Activated T-helper 2 cell treated with anti-CD3 and anti-CD28 coated beads, Interferon-gamma antibody, Interleukin-2, Interleukin-4, amounts not matched to agents 10 μg/mL and 5 μg/mL and 100 μg/mL, durations not matched to agents 14 hours and 24 hours and 36 hours (primary cell): ENCODE measurements at places on chromosomes 11 and 22. TPM values are rescaled to one million over a fixed set of nuclear protein-coding genes. Genes with fewer than 3 reads are reported as not detected.

CTSF gene
- total RNA-seq = 0.73 and 0.85 TPM in 2 replicates

DNA sequence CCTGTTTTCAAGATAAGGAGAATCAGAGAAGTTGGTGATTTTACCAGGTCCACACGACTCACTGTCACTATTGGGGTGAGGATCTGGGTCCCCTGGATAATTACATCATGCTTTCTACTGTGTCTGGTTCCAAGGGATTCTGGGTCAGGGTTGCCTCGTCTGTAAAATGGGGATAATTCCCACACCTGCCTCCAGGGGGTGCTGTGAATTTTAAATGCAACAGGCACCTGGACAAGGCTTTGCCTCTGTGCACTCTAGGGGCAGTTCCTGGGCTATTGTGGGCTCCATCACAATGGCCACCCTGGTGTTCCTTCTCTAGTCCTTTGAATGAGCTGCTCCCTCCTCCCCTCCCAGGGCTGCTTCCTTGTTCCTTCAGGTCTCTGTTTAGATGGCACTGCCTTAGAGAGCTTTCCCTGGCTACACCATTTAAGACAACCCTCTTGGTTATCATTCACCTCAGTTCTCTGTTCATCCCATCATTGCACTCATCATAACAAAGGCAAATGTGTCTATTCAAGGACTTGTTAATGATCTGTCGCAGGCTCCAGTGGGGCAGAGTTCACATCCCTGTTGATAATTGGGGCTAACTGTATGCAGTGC is 178.6 kb downstream of the MIAT start:
- peak; percentile 22 for DNase-seq

GRCh38 chr11:46393231-46393616 is 1.6 kb upstream of the CHRM4 start:
- DNase-seq = no peak

DNA sequence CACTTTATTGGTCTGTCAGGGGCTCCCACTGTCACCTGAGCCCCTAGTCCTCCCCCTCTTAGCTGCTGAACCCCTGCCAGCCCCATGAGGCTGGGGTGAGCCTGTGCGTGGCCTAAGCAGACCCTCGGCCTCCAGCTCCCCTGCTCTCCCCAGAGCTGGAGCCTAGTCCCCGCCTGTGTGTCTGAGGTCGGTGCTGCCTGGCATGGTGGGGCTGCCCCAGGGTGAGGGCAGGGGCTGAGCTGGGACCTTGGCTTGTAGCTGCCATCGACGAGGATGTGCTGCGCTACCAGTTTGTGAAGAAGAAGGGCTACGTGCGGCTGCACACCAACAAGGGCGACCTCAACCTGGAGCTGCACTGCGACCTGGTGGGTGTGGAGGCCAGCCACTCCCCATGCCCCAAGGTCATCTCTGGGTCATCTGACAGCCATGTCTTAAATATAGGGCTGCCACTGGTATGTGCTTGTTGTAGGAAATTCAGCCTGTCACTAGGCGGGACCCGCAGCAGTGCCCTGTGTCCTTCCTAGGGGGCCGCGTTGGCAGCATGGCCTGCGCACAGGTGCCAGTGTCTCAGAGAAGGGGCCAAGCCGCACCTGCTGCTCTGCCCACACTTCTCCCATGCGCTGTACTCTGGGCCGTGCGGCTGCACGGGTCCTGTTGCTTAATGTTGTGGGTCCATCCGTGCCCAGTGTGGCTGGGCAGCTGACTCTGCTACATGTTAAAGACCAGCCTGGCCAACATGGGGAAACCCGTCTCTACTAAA is 21.0 kb downstream of the PPIL2 start:
- no peak for DNase-seq

DNA sequence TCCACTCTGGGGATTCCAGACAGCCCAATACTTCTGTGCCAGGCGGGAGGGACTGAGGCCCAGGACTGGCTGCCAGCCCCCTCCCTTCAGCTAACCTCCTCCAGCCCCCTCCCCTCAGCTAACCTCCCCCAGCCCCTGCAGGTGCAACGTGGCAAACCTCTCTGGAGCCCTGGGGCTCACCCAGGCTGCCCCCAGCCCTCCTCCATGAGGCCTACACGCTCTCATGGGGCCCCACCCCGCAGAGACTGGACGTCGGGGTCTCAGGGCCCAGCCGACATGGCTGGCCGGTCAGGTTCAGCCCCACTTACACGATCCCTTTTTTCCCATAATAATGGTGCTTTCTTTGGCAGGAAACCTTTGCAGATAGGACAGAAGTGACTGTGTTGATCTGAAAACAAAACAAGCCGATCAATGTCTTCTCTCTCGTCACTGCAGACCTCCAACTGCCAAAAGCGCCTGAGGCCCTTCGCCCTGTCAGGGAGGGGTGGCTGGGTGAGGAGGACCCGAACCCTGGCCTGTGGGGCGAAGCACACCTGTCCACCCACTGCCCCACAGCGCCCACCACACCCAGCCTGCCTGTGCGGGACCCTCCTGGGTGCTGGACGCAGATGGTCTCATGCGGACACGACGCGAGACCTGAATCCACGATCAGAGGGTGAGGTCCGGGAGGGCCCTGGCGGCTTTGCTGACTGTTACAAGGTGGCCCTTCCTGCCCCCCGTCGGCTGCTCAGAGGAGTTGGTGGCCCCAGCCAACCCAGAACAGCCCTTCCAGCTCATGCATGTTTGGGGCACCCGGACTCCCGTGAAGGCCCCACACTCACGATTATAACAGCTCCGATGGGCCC is 33.6 kb downstream of the TRMU start:
- no peak for DNase-seq

DNA sequence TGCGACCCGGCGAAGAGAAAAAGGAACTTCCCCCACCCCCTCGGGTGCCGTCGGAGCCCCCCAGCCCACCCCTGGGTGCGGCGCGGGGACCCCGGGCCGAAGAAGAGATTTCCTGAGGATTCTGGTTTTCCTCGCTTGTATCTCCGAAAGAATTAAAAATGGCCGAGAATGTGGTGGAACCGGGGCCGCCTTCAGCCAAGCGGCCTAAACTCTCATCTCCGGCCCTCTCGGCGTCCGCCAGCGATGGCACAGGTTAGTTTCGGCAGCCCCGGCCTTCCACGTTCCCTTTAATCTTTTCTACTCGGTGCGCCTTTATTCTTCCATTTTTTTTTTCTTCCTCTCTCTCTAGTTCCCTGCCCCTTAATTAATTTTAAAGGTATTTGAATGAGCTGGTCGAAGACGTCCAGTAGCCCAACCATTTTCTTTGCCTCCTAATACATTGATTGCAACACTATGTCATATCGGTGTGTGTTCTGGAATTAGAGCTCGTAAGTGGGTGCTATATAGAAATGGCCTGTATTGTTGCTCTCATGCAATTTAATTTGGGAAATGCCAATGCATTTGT is 537 bp downstream of the EP300 start:
- no peak for DNase-seq

DNA sequence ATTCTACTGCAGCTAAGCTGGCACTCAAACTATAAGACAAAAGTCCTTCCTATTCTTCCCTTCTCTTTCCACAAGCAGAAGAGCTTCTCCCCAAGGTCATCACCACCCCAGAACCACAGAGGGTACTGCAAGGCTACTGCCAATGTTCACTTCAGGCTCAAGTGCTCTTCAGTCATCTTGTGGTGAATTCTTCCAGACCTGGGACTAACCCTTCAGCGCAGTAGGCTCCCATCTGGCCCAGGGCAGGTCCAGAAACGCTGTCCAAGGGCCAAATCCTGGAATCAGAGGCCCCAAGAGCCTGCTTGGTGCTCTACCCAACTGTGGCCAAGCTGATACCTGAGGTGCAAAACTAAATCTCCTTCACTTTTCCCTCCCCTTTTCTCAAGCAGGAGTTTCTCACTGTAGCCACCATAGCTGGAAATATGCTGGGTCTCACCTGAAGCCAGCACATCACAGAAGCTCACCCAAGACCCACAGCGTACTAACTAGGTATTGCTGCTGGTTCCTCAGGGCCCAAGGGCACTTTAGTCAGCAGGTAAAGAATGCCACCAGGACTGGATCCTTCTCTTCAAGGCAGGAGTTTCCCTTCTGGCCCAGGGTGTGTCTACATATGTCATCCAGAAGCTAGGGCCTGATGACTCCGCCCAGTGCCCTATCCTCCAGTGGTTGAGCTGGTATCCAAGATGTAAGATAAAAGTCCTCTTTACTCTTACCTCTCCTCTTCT is 27.8 kb downstream of the FCHSD2 start:
- no peak for DNase-seq

- no peak for DNase-seq
Observed at GRCh38 chr22:17243524-17243923, 24.3 kb upstream of the ADA2 start.

- no peak for DNase-seq
Observed at GRCh38 chr11:65685981-65686380, 23.3 kb upstream of the RELA start.
